ENCODE measurements at places on chromosomes 1 and 21. TPM values are rescaled to one million over a fixed set of nuclear protein-coding genes. Genes with fewer than 3 reads are reported as not detected.

GRCh38 chr1:193799948-193800690 lies 613.7 kb upstream of the B3GALT2 start:
- DNase-seq, result no peak

DNA sequence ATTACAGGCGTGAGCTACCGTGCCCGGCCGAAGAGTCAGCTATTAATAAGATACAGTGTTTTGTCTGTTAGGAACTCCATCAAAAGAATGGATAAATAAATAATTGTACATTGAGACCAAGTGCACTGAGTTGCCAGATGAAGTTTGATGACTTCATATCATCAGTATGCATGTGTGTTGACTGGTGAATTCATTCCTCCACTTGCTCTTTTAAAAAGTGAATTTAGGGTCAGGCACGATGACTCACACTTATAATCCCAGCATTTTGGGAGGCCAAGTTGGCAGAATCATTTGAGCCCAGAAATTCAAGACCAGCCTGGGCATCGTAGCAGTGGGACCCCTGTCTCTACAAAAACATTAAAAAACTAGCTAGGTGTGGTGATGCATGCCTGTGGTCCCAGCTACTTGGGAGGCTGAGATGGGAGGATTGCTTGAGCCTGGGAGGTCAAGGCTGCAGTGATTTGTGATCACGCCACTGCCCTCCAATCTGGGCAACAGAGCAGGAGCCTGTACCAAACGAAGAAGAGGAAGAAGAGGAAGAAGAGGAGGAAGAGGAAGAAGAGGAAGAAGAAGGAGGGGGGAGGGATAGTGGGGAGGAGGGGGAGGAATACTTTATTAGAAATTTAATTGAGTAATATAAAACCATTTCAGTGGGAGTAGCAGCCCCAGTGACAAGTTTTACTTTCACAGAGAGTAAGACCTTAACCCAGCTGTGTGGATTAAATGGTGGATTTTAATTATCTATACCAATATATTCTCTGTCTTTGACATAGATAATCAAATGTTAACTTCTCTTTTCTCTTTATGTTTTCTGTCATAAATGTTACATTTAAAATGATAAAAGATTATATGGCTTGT lies 74.9 kb downstream of the CCDC18 start:
- no peak for DNase-seq

DNA sequence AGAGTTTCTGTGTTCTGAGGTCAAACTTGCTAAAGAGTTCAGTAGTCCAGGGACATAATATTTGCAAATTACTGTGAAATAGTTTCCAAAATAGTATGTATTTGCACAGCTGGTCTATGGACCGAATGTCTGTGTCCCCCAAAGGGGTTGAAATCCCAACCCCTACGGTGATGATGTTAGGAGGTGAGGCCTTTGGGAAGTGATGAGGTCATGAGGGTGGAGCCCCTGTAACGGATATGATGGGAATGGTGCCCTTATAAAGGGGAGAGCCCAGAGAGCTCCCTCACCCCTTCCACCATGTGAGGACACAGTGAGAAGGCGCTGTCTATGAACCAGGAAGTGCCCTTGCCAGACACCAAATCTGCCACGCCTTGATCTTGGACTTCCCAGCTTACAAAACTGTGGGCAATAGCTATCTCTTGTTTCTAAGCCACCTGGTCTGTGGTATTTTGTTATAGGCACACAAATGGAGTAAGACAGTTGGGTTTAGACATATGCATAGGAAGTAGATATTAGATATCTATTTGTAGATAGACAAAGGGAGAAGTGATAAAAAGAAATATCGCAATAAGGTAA lies 21.7 kb downstream of the RNF187 start:
- no peak for DNase-seq

The ISG15 gene
- 15.0 TPM for total RNA-seq

The OPRD1 gene
- 0.31 TPM for total RNA-seq
